CD4-positive, CD25-positive, alpha-beta regulatory T cell (primary cell): ENCODE measurements at places on chromosomes 7 and 10.

DNA sequence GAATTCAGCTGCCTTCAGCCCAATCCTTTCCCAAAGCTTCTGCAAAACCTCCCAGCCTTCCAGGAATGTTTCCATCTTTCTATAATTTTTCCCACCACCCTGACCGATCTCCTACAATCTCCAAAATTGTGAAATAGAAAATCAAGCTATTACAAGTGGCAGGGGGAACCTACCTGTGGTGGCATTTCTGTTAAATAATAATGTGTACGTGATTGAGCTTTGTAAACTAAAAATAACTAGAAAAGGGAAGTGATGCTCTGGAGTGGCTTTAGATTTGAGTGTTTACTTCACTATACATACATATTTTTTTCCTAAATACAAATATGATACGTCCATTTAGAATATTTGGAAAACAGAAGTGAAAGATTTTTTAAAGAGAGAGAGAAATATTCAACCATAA, 593.6 kb downstream of the GRM8 start:
- DNase-seq: no peak

DNA sequence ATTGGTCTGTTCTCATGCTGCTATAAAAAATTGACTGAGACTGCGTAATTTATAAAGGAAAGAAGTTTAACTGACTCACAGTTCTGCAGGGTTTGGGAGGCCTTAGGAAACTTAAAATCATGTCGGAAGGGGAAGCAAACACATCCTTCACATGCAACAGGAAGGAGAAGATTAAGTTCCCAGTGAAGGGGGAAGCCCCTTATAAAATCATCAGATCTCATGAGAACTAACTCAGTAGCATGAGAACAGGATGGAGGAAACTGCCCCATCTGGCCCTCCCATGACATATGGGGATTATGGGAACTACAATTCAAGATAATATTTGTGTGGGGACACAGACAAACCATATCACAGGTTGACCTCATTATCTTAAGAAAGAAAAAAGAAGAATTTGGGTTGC, 134.5 kb downstream of the PPP1R3A start:
- no peak for DNase-seq

DNA sequence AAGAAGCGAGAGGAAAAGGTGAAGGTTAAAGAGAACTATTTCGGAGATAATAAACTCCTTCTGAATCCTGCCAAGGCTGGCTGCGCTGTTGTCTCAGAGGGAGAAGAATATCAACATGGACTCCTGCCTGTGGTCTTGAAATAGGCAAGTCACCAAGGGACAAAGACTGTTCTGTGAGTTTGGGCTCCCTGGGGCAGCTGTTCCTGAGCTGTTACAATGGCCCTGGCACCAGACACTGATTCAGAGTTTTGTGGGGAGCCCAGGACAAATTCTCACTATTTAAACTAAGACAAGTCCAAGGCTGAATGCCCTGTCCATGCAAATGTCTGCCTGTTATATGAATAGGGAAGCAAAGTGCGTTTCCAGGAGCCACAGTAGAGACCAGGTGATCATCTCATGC, 81.4 kb downstream of the PRPF18 start:
- DNase-seq: no peak

DNA sequence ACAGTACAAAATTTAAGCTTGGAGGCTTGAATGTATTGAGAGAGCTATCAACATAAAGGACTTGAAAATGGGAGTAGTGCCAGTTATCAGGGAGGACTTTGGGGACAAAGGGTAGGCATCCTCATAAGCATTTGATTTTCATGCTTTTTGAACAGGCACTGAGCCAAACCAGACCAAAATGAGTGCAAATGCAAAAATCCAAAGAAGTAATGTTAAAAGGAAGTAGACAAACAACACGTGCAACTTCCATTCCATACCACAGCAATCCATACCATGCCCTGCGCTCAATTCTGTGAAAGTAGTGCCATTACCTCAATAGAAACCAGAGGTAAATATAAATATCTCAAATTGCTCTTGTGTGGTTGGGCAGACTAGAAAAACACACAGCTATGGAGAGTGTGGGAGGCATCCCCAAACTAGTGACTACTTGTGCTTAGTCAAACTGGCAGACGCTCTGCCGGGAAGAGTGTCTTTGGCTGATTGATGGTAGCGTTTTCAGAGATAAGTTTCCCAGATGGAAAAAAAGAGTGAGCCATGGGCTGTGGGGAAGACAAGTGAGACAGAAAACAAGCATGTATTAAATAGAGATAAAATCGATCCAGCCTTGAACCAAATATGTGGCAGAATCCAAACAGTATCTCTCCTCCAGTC, 161.5 kb downstream of the CREB5 start:
- DNase-seq: no peak

DNA sequence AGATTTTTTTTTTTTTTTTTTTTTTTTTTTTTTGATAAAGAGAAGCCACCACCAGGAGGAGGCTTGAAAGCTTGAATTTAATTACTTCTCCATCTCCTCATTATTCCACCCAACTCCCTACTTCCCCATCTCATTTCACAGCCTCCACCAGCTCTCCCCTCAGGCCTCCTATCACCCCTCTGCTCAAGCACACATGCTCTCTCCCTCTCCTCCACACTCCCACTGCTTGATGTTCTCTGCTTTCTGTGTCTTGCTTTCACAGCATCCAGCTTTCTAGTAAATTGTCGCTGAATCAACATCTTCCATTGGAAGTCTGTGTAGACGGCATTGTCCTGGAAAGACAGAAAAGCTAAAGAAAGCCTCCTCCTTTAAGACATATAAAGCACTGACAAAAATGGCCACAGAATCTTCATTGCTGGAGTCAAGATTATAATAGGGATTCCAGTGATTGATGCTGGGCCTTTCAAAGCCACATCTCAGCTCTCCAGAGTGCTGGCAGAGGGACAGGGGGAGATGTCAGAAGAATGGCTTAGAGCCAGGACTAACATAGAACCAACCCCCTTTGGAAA, 58.3 kb downstream of the DOCK4 start:
- DNase-seq: no peak

- DNase-seq: no peak
These were observed 11.6 kb downstream of the MLXIPL start for GRCh38 chr7:73612598-73613269.

GRCh38 chr10:71763352-71764127, 9.8 kb downstream of the VSIR start:
- DNase-seq: no peak

DNA sequence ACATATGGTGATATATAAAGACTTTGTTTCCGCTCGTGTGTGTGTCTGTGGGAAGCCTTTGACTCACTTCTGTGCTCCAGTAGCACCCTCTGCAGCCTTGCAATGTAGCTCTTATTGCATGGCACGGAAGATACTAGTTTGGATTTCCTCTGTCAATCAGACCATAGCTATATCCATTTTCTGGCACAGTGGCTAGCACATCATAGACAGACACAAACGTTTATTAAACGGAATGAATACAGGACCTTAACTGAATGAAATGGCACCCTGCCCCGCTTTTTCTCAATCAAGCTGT, 124.0 kb upstream of the PTPN20 start:
- peak; percentile 48 for DNase-seq
